ENCODE measurements at places on chromosomes 4 and X.

GRCh38 chr4:77007358-77008230 lies 58.0 kb downstream of the SEPTIN11 start:
- DNase-seq = no peak

DNA sequence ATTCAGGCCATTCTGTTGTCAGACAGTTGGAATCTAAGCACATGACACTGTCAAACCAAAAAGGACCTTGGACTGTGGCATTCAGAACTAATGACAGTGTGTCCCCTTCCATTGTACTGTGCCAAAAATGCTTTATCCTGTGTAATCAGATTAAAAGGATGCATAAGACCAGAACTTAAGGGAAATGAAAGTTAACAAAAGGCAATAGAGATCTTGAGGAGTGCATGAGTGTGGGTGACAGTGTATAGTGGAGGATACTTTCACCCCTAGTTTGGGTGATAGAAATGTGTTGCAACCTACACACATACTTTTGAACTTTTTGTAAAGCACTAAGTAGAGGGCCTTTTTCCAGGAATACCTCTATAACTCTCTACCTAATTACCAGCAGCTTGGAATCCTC lies 4.5 kb downstream of the CYSLTR1 start:
- no peak for DNase-seq

DNA sequence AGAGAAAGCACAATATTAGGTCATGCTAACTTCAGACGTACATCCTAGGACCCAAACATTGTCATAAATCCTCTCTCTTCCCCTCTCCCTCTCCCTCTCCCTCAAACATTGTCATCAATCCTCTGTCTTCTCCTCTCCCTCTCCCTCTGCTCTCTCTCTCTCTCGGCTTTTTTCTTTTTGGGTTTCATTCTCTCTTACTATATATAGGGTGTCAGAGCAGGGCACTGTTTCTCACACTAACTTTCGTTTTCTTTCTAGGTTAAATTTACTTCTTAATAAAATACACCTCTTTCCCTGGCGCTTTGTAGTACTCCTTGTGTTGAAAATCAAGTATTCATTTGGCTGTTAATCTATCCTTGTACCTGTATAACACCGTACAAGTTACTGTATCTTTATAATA lies 37.0 kb upstream of the HERC5 start:
- no peak for DNase-seq

GRCh38 chr4:1208266-1208961 lies 36.0 kb upstream of the SPON2 start:
- DNase-seq = no peak

DNA sequence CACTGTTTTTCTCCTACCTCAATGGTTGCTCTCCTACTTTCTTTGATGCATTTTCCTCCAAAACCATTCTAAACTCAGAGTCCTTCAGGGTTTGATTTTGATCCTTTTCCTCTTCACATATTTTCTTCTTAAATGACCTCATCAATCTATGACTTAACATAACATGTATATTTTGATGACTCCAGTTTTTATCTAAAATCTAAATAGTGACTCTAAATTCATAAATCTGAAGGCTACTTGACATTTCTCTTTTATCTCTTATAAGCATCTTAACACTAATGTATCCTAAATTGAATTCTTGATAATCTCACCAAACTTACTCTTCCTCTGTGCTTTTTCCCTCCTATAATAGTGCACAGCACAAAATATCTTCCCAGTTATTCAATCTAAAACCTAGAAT lies 4.7 kb upstream of the ARHGEF38 start:
- DNase-seq = no peak

- DNase-seq = no peak
These were observed 161.7 kb downstream of the SHROOM3 start for GRCh38 chr4:76596713-76597112.

GRCh38 chrX:2503591-2504500 lies 3.1 kb upstream of the DHRSX start:
- DNase-seq = no peak

GRCh38 chr4:56186808-56187523 lies 200.3 kb downstream of the AASDH start:
- DNase-seq = no peak

DNA sequence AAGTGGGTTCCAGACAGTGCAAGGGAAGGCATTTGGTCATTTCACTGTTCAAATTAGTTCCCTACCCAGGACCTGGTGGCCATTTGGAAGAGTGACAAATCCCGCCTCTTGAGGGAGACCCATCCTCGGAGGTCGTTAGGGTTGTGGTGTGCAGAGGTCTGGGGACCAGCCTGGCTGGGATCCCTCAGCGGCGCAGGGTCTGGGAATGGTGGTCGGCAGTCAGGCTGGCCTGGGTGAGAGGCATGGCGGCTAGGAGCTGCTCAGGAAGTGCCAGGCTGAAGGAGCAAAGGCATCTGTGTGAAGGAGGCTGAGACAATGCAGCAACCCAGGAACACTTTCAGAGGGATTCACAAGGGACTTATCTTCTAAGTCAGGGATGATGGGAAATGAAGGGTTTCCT lies 6.7 kb downstream of the NLGN3 start:
- no peak for DNase-seq

DNA sequence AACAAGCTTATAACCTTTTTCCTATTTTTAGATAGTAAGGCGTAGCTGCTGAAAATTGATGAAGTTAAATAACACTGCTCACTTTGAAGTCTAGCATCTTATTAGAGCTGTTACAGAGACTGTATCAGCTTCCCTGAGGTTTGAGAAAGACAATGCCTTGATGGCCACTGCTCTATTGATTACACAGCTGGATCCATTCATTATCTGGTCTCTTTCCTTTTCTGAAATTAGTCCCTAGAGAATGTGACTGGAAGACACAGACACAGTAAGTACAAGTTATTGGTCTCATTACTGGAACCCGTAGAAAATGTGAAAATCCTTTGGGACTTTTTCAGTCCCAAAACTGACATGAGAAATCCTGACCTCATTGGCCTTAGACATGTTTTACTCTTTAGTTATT lies 188.3 kb downstream of the NAF1 start:
- DNase-seq = no peak

DNA sequence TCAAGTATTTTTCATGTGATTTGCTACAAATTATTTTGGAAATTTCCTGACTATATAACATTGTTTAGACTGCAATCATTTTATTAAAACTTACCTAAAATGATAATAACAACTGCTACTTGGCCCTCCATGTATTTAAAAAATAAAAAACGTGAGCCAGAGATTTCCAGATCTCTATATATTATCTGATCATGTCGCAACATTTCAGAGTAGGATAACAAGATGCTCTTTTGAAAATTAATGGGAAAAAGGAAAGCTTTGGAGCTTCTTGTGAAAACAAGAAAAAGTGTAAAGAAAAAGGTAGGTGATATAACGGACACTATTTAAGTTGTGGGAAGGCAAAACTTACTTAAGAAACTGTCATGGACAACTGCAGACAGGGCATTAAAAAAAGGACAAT lies 14.9 kb upstream of the MAB21L2 start:
- no peak for DNase-seq

GRCh38 chr4:38943343-38943742 lies 75.7 kb downstream of the FAM114A1 start:
- no peak for DNase-seq

DNA sequence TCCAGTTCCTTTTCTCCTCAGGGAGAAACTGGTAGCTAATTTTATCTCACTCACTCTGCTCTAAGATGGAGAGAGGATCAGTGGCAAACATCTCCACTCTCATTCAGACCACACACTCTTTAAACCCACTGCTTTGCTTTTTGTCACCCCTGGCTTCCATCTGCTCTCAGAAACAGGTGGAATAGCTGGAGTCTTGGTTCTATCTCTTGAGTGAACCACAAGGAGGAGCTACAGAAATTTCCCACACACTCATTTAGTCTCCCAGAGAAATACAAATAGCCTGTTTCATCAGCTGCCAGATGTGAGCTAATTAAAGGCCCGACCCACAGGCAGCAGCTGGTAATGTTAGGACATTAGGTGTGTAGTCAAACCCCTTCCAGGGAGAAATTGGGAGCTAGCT lies 96.6 kb downstream of the STPG2 start:
- DNase-seq = no peak

GRCh38 chrX:13088156-13088487 lies 43.7 kb upstream of the FAM9C start:
- DNase-seq = no peak

- no peak for DNase-seq
These were observed 117.9 kb downstream of the CEP44 start for GRCh38 chr4:174401471-174402130.

GRCh38 chr4:110119880-110120279 lies 78.5 kb downstream of the ELOVL6 start:
- DNase-seq = no peak
